ENCODE measurements at places on chromosomes 13 and 19. TPM values are rescaled to one million over a fixed set of nuclear protein-coding genes. Genes with fewer than 3 reads are reported as not detected.

CABP5 gene
- total RNA-seq = not detected

PSG11 gene
- total RNA-seq = not detected

ZNF554 gene
- total RNA-seq = 3.6 TPM

UGGT2 gene
- 0.38 TPM for total RNA-seq

WDR87 gene
- total RNA-seq = not detected

MATK gene
- total RNA-seq = 9.4 TPM

C13orf42 gene
- not detected for total RNA-seq

TMEM86B gene
- 11.7 TPM for total RNA-seq

WDR18 gene
- 17.1 TPM for total RNA-seq

VAV1 gene
- 70.0 TPM for total RNA-seq

CEACAM7 gene
- not detected for total RNA-seq

ZNF492 gene
- 1.1 TPM for total RNA-seq

CYP4F11 gene
- total RNA-seq = not detected

TLE6 gene
- total RNA-seq = not detected

SLC25A41 gene
- 0.50 TPM for total RNA-seq

CCL25 gene
- total RNA-seq = not detected

AP3D1 gene
- total RNA-seq = 41.9 TPM

ZNF99 gene
- not detected for total RNA-seq

POU4F1 gene
- total RNA-seq = 0.14 TPM

ZNF737 gene
- total RNA-seq = 11.7 TPM

APOC4 gene
- not detected for total RNA-seq

TNNI3 gene
- total RNA-seq = not detected

NOVA2 gene
- total RNA-seq = not detected

S1PR5 gene
- 0.92 TPM for total RNA-seq

VSTM2B gene
- not detected for total RNA-seq

KLK11 gene
- not detected for total RNA-seq

IFT88 gene
- 9.0 TPM for total RNA-seq

THSD8 gene
- not detected for total RNA-seq

ZNF296 gene
- total RNA-seq = 2.4 TPM

ADGRE2 gene
- 3.8 TPM for total RNA-seq
